ENCODE measurements at places on chromosomes 6 and 20.

GRCh38 chr6:138431256-138432062 is 27.4 kb downstream of the HEBP2 start:
- no peak for DNase-seq

GRCh38 chr6:100427452-100427851 is 37.3 kb downstream of the SIM1 start:
- no peak for DNase-seq

DNA sequence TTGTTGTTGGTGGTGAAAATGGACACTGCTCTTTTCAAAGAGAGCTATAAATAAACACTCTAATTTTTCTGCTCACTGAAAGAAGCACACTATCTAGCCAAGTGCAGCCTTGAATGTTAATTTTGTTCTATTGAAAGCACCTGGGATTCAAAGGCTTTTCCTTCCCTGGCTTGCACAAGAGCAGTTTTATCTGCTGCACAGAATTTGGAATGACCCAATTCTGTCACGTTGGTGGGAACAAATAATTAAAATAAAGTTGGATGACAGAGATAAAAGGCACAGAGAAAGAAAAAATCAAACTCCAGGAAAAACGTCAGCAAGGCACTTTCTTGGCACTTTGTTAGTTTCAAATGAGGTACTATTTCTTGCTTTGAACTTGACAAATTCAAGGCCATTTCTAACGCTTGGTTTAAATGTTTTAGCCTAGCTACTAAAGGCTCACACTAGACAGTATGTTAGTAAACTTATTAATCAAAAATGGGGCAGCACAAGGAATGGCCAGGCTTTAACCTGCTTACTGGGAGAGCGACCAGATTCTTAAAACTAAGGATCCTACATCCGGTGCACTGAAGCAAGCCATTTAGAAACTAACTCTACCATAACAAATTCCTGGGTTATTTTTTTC is 145.5 kb upstream of the ARG1 start:
- no peak for DNase-seq

DNA sequence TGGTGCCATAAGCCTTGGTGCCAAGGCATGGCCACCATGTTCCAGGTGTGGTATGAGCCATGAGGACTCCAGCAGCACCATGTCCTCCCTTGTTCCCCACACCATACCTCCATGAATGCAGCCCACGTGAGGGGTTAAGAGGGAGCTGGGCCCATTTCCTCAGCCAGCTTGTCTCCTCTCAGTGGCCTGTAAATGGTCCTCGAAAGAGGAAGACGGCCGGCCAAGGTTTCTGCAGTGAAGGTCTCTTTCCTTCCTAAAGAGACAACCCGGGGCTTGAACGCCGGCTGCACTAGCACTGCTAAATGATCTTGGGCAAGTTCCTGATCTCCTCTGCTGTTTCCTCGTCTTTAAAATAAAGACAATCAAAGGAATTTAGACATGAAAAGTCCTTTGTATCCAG is 154.0 kb downstream of the BMP7 start:
- DNase-seq: no peak

All from smooth muscle cell of the brain vasculature (primary cell).